ENCODE measurements at places on chromosomes 1 and 21.

DNA sequence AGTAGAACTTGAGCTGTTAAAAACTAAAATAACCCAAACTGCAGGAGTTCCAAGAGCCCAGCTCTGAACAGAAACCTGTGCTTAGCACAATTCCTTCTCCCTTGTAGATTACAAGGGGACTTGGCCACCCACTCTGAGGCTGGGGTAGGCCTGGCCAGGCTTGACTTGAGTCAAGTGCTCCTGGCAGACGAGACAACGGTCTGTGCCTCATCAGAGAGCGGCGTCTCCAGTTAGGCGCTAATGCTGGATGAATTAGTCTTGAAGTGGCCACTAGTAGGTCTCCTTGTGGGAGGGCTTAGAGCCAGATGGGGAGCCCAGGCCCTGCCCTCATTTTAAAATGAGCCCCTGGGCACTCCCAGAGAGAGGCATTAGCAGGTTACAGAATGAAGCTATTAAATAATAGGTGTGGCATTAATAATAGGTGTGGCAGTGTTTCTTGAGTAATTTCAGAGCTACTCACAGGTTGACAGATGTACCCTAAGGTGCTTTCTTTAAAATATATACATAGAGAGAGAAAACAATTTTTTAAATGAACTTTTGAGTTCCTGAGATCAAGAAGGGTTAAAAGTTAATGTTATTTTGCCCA is 1.1 kb downstream of the EEIG2 start:
- DNase-seq, result peak; percentile 66

DNA sequence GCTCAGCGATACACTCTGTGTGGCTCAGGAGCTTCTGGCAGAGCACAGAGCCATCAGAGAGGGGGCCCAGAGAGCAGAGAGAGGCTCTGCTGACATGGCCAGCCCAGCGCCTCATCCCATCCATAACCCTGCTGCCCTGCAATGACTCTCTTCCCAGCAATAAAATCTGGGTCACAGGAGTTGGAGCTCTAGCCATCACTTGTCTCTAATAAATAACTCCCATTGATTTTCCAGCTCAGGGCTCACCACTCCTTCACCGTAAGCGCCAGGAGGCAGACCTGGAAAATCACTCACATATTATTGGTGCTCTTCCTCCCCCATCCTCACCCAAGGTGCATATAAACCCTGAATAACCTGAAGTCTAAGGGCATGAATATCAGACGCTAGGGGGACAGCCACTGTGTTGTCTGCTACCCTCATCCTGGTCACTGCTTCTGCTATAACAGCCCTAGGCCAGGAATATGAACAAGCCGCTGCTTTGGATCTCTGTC is at the start of gene APCS:
APCS (plus strand) TSS at position 366 of the 491 bp plus-strand sequence; CDS start at position 462, 96 bp downstream.
- DNase-seq, result no peak

- peak; percentile 12 for DNase-seq
Observed at GRCh38 chr1:92709738-92710137, 75.2 kb downstream of the EVI5 start.

DNA sequence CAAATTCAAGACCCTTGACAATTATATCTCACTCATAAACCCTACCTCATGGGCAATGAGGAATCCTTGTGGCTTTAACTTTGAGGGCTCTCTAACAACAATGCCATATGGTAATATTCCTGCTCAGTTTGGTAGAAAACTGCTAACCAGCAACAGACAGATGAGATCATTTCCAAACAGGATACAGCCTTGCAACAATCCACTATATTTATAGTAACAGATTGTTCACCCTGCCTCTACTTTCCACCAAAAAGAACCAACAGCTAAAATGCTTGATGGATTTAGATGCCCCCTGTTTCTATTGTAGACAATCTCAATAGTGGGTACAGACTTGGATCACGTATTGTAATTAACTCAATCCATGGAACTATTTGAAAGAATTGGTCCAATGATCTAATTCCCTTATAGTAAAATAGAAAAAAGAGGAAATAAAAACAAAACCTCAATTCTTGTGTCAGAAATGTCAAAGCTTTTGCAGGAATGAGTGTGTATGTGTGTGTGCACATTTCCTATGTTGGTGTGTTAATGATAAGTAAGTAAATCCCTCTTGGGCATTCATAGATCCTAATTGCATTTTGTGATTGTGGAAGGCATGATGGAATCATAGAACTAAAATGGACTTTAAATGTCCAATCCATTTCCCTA is 100.0 kb upstream of the EDEM3 start:
- DNase-seq, result no peak

DNA sequence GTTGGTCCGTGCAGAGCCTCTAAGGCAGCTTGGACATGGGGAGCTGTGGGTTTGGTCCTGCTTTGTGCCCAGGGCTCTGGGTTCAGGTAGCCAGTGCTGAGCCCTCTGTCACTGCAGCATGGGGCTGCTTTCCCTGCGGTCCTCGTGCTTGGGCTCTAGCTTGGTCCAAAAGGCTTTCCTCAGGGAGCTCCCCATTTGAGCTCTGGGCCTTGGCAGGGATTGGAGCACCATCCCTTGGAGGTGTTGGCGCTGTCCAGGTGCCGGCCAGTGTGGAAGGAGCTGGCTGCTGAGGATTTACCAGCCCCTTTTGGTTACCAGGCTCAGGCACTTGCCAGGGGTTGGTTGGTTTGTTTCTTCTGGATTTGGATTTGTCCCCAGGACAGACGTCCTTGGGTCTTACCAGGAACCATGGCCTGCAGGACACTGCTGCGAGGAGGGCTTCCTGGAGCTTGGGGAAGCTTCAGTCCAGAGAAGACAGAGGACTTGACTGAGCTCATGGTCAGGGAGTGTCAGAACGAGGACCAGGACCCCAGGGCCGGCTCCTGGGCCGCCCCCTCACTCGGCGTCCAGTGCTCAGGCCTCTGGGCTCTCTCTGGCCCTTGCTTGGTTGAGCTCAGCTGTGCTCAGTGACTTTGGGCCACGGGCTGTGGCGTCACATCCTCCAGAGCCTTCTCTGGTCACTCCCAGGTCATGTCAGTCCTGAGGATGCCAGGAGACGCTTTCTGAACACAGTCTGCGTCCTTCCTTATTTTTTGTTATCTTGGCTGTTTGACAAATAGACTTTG is 224.7 kb downstream of the CAMTA1 start:
- DNase-seq, result no peak

DNA sequence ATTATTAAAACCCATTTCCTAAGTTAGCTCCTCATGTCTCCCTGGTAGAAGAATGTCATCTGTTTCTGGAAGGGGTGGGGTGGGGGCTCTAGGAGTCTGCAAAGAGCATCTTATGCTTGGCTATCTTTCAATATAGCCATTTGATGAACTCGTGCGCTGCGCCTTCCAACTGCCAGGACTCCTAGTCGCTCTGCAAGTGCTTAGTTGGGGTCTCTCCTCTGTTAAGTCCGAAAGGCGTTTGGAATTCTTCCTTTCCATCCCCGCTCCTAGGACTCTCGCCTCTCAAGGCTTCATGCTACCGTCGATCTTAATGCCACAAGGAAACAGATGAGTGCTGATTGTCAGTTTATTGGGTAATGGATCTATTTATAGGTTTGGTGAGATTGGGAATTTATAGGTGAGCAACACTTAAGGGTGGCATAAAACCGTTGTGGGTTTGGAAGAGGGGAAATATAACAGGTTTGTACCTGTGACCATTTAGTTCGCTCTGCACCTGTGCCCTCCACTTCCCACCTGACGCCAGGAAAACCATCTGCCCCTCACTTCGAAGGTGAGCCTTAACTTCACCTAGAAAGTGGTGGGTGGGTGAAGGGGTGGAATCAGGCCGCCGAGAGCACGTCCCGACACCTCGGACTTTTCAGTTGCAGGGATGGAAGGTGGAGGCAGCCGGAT is 1.1 kb downstream of the KCNH1 start:
- no peak for DNase-seq

- DNase-seq, result peak; percentile 23
Observed at GRCh38 chr1:21268281-21269239, 21.7 kb downstream of the ECE1 start.

DNA sequence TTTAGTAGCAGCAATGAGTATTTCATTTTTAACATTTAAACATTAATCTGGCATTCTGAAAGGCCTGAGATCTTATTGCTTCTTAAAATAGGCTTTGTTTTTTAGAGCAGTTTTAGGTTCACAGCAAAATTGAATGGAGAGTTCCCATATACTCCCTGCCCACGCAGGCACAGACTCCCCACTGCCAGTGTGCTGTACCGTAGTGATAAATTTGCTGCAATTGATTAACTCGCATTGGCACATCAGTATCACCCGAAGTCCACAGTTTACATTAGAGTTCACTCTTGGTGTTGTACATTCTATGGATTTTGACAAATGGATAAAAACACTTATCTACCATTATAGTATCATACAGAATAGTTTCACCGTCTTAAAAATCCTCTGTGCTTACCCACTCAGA is 71.8 kb upstream of the ERRFI1 start:
- no peak for DNase-seq

GRCh38 chr1:179187043-179187442 is 42.4 kb downstream of the ABL2 start:
- no peak for DNase-seq

DNA sequence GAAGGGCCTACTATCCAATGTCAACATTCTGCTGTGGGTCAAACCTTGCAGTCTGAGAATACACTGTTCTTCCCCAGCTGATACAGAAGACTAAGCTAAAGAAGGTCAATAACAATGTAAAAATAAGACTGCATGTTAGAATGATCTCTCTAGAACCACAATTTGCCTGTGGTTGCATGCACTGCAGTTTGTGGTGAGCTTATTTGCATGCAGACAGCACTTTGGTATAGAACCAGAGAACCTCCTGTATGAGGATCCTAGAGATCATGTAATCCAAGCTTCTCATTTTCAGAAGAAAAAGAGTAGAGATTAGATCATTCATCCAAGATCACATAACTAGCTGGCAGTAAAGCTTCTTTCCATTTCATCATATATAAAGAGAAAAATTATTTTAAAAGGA is 15.8 kb downstream of the SYNJ1 start:
- peak; percentile 23 for DNase-seq

GRCh38 chr1:113551728-113552127 is 161.4 kb downstream of the MAGI3 start:
- DNase-seq, result no peak

DNA sequence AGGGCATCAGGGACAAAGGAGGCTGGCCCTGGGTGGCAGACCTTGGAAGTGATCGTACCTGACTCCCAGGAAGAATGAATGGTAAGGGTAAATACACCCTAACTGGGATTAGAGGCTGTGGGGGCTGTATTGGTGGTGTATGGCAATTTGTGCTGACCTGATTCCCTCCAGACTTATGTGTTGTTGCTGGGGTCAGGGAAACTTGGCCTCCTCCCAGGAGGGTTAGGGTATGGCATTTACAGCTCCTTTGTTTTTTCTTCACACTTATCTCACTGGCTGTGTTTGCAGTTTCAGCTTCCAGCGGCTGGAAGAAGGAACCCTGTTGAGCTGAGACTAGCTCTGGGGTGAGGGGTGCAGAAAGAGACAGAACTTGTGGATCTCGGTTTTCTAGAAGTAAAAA is 8.2 kb downstream of the VANGL1 start:
- peak; percentile 50 for DNase-seq

DNA sequence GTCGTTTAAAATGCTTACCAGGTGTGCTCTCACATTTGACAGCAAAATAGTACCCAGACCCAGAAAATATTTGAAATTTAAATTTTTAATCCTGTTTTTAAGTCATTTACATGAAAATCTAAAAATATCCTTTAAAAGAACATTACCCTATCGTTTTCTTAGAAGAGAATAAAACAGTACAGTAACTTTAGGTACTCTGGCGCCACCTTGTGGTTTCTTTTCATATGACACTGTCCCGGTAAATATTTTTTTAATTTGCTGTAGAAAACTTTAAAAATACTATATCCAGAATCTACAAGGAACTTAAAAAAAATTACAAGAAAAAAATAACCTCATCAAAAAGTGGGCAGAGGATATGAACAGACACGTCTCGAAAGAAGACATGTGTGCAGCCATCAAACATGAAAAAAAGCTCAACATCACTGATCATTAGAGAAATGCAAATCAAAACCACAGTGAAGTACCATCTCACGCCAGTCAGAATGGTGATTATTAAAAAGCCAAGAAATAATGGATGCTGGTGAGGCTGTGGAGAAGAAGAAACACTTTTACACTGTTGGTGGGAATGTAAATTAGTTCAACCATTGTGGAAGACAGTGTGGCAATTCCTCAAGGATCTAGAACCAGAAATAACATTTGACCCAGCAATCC is 129.2 kb downstream of the RGS21 start:
- no peak for DNase-seq

DNA sequence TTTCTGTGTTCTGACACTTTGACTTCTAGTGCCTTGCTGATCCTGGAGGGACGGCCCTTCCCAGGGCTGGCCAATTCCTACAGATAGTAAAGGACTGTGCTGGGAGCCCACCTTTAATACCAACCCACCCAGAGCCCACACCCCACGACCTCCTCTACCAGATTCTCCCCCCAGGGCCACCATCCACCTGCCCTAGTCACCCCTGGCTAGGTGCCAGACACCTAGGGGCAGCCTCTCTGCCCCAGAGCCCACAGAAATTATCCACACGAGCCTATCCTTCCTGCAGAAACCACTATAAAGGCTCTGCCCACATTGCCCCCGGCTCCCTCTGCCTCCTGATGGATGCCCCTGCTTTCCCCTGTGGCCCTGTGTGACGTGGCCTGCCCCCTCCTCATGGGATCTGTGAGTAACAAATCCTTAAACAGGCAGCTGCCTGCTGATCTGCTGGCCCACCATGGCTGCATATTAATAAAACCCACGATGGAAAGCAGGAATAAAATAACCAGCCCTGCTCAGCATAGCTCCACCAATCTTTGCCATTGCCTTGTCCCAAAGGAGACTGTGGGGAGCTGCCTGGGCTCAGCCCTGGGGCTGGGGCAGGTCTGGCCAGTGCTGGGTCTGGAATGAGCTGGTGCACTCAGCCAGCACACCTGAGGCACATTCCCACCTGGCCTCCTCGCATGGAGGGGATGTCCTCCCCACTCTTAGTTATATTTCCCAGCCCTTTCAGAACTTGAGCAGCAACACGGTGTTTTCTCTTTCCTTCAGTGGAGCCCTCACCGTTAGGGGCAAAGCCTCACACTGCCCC is 488.5 kb downstream of the NPHP4 start:
- DNase-seq, result no peak

DNA sequence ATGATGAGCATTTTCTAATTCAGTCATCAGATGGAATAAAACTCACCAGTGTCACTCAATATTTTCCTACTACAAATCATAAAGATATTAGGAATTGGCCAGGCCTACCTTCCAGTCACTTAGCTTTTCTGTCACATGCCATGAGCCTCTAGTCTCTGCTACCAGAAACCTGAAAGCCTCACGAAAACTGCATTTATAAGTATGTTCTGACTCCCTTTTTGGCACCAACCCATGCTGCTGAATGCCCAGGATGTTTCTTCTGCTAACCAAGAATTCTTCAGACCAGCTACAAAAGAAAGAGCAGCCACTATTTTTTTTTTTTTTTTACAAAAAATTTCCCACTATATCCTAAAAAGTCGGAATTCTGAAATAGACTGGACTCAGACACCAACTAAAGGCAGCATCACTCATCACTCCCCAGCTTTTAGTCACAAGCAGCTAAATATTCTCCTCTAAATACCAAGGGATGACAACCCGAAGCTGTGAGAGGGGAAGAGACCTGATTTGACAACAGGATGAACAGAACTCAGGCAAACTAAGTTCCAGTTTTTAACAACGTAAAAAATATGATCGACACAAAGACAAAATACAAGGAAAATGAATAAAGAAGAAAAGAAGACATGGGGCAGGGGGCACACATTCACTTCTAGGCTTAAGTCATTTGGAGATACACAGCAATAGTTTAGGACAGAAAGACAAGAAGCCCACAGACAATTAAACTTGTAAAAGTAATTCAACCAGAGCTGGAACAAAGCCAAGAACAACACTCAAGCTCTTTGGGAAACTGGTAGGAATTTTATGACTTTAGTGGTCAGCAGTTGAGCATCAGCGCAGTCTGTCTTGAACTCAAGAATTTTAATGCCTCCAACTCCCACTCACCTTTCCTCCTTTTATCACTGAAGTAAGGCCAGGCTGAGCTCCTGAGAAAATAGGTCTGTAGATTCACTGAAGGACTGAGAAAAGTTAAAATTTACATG is 1.7 kb downstream of the DCAF8 start:
- no peak for DNase-seq
